Fibroblast of the aortic adventitia (primary cell): ENCODE measurements at places on chromosomes 11 and 22. TPM values are rescaled to one million over a fixed set of nuclear protein-coding genes. Genes with fewer than 3 reads are reported as not detected.
A peak's percentile ranks its signal among the peaks of the same experiment; 100 is the strongest.

GRCh38 chr11:66264914-66265313 lies 3.5 kb upstream of the RAB1B start:
- no peak for DNase-seq

DNA sequence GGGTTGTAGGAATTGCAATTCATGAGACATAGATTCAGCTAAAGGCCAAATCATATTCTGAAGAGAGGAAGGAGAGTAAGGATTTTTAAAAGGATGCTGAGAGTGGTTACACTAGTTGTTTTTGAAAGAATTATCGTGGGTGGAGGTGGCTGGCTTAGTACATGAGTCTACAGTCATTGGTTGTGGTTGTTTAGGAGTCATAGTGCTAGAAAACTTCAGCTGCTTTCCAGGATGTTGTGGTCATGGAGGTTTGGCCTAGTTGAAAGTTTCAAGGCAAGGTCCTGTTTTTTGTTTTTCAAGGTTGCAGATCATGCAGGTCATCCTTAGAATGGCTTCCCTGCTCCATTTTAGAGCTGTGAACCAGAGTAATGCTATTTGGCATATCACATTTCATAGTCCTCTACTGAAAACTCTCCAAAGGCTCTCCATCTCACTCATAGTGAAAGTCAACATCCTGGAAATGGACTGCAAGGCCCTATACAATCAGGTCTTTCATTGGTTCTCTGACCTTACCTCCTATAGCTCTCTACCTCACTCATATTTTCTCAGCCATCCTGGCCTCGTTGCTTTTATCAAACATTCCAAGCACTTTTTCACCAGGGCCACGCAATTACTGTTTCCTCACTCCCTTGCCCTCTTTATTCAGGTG lies 26.1 kb upstream of the ZBTB44 start:
- no peak for DNase-seq

DNA sequence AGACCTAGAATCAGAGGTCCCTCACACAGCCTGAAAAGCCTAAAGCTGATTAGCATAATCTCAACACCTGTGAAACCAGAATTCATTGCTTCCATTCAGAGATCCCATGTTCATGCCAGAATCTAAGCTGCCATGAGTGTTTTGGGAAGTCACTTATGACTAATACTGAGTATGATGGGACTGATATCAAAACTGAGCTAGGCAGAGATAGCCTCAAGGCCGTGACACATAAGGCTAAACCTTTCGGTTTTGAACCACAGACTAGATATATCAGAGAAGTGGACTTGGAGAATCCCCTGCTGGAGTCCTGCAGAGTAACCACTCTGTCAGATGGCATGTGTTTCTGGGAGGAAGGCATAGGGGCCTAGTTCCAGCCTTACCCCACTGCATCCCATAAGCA lies 23.1 kb upstream of the GLYATL2 start:
- DNase-seq, result no peak

DNA sequence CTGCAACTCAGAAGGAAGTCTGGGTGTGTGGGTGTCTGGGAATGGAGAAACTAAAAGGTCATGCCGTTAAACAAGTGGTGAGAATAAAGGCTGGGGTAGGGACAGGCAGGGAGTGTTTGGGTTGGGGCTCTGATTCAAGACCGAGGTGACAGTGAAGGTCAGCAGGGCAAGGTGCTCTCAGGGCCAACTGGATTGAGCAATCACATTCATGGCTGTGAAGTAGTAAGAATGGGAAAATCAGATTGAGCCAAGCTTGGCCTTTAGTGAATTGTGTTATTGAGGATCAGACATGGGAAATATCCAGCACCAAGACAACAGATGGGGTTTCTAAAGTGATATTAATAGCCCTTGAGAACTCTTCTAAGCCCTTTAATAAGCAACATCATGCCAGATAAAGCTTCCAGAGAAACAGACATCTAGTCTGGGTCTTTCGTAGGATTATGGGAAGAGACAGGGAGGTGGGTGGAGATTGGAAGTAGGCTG lies 24.3 kb downstream of the SCN3B start:
- peak; percentile 33 for DNase-seq

The EXPH5 gene
- 0.72 and 1.1 TPM in 2 replicates for total RNA-seq

The MMP11 gene
- total RNA-seq, result 5.1 and 47.8 TPM in 2 replicates

GRCh38 chr22:20247010-20247505 lies 21.1 kb downstream of the RTN4R start:
- DNase-seq, result no peak

GRCh38 chr11:123479048-123479837 lies 49.2 kb downstream of the GRAMD1B start:
- no peak for DNase-seq

- no peak for DNase-seq
Measured at GRCh38 chr11:105149477-105149876, 9.9 kb upstream of the CARD18 start.

The TRIM48 gene
- not detected in 2 replicates for total RNA-seq

The RCE1 gene
- total RNA-seq, result 5.3 and 10.7 TPM in 2 replicates

GRCh38 chr11:29022676-29023075 lies 914.5 kb downstream of the METTL15 start:
- DNase-seq, result peak; percentile 22

The CD3G gene
- not detected in 2 replicates for total RNA-seq

GRCh38 chr11:22203281-22203680 lies 10.4 kb downstream of the ANO5 start:
- DNase-seq, result no peak

GRCh38 chr11:93054881-93055280 lies 85.4 kb downstream of the MTNR1B start:
- DNase-seq, result peak; percentile 93

DNA sequence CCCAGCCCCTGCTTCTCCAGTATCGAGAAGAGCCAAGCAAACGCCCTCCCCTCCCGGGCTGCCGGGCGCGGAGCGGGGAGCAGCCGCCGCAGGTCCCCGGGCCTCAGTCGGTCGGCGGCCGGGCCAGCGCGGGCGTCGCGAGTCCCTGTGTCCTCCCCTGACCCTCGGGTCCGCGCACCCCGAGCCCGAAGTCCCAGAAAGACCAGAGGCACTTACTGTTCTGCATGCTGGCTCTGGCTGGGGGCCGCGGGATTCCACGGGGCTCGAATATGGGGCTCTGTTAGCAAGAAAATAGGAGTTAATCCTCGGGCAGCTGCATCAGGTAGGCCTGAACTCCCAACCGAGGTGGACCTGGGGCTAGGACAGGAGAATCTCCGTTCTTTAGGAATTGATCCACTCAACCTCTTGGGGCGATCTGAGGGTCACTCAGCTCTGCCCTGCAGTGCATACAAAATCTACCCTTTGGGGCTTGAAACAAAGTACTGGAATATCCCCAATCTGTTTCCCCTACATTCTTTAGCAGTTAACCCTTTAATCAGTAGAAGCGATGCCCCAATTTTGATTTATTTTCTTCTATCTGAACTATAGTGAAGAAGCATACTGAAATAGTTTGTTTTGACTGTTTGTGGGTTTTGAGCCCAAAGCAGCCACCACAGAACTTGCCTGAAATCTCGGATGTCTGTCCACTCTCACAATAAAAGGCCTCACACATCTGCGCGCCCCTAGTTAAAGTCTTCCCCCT lies 4.8 kb downstream of the PAX6 start:
- no peak for DNase-seq

The RAB36 gene
- 3.5 and 4.6 TPM in 2 replicates for total RNA-seq

- no peak for DNase-seq
Measured at GRCh38 chr11:101523634-101524260, 60.1 kb downstream of the TRPC6 start.

DNA sequence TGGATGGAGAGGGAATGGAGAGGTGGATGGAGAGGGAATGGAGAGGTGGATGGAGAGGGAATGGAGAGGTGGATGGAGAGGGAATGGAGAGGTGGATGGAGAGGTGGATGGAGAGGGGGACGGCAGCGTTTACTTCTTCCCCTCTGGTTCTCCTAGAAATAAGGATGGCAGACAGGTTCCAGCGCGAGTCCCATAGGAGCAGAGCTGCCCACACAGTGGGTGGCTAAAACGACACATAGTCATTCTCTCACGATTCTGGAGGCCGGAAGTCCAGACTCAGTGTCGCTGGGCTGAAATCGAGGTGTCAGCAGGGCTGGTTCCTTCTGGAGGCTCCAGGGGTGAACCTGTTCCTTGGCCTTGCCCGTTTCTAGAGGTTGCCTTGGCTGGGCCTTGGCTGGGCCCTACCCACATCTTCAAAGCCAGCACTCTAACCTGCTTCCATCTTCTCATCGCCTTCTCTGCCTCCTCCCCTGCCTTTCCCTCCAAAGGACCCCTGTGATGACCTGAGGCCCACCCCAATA lies 12.7 kb upstream of the CTSD start:
- no peak for DNase-seq

The GRIA4 gene
- total RNA-seq, result under 0.01 and 1.2 TPM in 2 replicates

The IGSF9B gene
- total RNA-seq, result 1.7 and 3.2 TPM in 2 replicates

DNA sequence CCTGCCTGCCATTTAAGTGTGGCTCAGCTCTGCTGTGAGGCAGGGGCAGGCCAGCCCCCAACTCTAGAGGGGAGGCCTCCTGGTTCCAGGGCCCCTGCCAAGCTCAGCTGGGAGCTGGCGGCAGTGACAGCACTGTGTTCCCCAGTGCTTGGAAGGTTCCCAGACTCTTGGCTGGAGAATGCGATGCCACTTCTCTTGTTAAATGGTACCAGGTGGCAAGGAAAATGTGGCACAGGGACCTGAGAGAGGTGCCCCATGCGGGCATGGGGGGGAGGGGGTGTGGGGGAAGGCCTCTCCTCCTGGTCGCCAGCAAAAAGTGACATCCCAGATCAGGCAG lies 8.4 kb upstream of the TNFRSF13C start:
- no peak for DNase-seq
